Activated T-helper 1 cell treated with anti-CD3 and anti-CD28 coated beads, Interleukin-2, amount 50 U/mL, for 16 hours (primary cell): ENCODE measurements at places on chromosomes 7 and 10.

DNA sequence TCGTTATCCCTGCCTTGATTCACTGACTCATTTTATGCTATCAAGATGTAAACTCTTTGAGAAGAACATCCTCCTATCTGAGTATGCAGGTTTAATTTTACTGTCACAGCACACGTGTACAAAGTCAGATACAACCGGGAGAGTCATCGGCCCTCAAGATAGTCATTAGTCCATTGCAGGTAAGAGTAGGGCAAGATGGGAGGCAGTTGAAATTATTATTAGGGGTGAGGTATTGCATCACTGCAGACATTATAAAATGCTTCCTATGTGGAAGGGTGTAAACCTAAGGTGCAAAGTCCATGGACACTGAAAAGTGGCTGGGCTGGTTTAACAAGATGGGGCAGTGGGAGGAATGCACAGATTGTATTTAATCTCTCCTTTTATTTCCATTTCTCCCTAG is 113.7 kb downstream of the ARL4A start:
- no peak for DNase-seq

- DNase-seq, result no peak
Observed at GRCh38 chr10:120630266-120630665, 173.2 kb downstream of the PLPP4 start.

DNA sequence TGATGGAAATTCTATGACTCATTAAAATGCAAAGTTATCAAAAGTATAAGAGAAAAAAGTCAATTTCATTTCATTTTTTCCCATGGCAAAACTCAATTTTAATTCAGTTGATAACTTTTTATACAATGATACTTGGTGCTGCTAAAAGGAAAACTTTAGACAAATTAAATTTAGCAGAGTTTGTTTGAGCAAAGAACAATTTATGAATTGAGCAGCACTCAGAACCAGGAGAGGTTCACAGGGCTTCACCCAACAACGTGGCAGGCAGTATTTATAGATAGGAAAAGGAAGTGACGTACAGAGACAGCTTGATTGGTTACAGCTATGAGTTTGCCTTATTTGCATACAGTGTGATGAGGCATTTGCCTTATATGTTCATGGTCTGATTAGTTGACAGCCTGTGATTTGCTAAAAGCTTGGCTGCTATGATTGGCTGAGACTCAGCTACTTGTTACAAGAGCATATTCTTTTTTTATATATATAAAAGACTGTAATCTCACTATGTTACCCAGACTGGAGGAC is 157.2 kb upstream of the CELF2 start:
- DNase-seq, result no peak

- DNase-seq, result no peak
Observed at GRCh38 chr10:25455980-25456567, 281.3 kb downstream of the GPR158 start.

DNA sequence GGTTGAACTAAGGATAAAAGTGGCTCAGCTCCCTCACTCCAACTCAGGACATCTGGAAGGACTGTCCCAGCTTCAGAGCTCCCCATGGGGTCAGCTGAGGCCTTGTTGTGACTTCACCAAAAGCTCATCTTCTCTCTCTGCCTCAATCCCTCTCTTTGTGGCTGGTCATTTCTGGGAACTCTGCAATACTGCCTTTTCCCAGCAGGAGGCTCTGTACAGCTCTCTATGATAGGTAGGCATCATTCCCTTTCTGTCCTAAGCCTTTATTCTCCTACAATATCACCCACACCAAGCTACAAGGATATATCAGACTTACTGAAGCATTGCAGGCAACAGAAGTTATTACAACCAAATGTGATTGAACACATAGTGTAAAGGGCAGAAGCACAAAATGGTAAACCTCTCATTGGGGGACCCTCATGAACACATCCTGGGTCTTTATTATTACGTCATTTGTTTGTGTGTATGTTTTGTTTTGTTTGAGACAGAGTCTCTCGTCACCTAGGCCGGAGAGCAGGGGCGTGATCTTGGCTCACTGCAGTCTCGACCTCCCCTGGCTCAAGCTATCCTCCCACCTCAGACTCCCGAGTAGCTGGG is 36.7 kb upstream of the PRPS1L1 start:
- no peak for DNase-seq

DNA sequence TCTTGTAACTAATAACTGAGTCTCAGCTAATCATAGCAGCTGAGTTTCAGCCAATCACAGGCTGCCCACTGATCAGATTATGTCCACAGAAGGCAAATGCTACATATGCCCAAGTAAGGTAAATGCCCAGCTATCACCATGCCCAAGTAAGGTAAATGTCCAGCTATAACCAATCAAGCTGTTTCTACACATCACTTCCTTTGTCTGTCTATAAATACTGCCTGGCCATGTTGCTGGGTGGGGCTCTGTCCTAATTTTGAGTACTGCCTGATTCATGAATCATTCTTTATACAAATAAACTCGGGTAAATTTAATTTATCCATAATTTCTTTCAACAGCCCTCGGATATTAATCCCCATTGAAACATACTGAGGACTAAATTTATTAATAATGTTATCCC is 312.4 kb downstream of the CACNA2D1 start:
- DNase-seq, result no peak

- DNase-seq, result no peak
Observed at GRCh38 chr7:138170298-138170697, 94.0 kb downstream of the AKR1D1 start.

DNA sequence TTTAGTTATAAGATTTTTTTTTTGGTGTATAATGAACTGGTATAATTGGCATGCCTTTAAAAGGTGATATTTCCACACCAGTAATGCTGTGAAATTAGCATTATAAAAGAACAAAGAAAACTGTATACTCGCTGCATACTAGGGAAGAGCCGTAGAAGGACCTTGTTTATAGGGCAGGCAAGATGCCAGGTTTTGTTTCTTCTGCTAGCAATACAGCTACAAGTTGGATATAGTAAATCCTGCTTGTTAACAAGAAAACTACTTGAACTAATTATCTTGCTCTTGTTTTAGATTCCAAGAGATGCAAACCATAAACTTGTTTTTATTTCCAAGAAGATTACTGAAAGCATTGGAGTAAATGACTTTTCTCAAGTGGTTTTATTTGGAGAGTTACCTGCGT is 1.9 kb downstream of the DNAH11 start:
- DNase-seq, result no peak

- no peak for DNase-seq
Observed at GRCh38 chr10:69181433-69181832, 1.4 kb downstream of the SUPV3L1 start.

GRCh38 chr7:159143780-159144757 is 598 bp downstream of the VIPR2 start:
- no peak for DNase-seq

DNA sequence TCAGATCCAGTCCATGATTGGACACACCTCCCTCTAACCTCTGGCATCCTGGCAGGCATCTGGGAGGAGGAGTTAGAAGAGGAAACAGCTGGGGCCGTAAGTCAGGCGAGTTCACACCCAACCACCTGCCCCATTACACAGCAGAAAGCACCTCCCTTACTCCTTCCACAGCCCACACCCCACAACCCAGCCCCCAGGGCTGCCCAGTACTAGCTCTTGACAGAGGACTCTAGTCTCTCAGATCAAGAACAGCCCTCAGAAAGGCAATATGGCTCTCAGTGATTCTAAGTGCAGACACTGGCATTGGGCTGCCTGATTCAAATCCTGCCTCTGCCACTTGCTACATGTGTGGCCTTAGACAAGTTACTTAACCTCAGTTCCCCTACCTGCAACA is 34.1 kb downstream of the KCNMA1 start:
- no peak for DNase-seq

DNA sequence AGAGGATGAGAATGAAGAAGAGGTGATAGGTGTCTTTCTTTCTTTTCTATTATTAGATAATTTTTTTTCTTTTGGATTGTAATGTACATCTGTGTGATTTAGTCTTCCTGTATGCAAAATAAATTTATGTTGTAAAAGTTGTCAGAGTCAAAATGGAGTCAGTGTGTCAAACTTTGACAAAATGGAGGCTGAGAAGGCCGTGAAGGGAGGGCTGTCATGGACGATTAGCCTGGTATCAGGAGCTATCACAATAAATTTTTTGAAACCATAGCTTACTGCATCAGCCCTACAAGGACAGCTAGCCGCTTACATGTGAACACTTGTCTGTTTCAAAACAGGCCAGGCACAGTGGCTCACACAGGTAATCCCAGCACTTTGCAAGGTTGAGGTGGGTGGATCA is 67.6 kb downstream of the EXOC6 start:
- no peak for DNase-seq

DNA sequence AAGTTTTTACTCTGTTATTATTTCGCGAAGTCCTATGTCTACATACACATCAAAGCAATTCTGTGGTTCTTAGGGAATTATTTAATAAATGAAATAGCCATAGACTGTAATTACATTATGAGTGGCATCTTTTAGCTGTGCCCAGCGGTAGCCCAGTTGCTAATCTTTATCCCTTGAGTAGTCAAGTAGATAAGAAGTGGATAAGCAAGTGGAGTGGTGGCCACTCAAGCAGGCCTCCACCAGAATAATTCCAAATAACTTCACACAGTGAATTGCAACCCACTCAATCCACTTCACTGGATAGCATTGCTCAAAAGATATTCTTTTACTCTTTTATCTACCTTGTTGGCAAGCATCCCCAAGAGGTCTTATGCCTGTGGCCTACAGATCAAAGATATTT is 349.7 kb downstream of the AUTS2 start:
- DNase-seq, result no peak

GRCh38 chr10:20207653-20208052 is 391.4 kb downstream of the PLXDC2 start:
- no peak for DNase-seq

DNA sequence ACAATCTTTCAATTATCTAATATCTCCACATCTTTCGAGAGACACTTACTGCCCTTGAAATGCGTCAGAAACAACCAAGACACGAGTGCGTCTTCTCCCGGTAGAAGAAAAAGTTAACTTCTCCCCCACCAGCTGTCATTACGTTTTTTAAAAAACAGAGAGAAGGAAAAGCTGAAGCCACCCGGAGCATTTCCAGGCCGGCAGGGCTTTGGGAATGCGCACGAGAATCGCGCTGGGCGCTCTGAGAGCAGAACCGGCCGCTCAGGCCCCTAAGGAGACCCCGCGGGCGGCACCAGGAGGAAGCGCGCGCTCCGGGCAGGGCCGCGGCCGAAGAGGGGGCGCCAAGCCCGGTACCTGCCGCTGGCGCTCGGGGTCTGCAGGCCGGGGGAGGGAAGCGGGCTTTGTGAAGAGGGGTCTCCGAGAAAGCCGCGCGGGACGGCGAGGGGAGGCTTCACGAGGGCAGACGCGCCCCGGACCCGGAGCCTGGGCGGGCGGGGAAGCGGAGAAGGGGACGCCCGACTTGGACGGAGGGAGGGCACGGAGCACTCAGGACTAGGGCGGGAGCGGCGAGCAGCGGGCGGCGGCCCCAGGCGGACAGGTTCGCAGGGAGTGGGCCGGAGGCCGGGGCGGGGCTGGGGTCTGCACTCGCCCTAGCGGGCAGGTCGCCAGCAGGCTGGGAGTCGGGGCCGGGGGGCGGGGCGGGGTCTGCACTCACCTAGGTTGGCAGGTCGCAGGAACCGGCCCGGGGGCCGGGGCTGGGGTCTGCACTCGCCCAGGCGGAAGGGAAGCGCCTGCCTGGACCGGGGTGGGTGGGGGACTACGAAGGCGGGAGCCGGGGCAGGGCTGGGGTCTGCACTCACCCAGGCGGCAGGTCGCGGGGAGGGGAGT is 932 bp downstream of the ESYT2 start:
- DNase-seq, result no peak

DNA sequence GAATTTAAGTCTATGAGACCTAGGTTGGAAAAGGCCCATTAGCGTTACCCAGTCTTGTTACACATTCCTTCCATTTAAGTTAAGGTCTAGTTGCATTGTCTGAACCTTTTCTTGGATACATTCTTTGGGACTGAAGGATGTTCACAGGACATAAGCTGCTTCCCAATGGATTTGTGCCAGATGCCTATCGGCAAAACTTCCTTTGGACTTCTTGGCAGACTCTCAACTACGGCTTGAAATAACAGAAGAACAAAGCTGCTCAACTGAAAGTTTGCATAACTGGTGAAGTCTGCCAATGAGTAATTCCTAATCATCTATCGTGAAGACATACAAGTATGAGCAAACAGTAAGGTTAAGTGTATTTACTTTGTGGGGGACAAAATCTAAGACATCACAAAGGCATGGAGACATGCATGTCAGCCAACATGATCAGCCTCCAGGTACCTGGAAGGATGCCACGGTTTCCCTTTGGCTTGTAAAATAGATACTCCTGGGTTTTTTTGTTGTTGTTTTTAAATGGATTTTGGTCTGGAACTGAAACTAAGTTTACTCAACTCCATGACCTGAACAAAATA is 35.4 kb downstream of the MALSU1 start:
- DNase-seq, result no peak
